ENCODE measurements at places on chromosomes 3 and 15.

DNA sequence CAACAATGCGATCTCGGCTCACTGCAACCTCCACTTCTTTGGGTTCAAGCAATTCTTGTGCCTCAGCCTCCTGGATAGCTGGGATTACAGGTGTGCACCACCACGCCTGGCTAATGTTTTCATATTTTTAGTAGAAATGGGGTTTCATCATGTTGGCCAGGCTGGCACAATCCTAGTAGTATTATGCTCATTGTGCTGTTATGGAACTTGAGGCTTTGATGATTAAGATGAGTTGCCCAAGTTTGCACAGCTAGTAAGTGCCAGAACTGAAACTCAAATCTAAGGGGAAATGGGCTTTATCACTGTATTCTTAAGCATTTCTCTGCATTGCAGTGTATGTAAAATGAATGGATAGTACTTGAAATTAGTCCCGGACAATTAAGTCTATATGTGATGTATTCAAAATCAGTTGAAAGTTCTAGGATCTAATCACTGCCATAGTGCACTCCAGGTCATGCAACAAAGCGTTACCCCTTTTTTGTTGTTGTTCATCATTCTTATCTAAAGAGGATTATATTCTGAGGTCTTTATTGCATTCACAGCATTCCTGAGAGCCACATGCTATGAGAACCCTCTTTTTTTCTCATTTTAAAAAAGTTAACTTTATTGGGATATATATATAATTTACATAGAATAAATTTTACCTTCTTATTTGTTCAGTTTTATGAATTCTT is 378.7 kb upstream of the CNTN6 start:
- no peak for DNase-seq

DNA sequence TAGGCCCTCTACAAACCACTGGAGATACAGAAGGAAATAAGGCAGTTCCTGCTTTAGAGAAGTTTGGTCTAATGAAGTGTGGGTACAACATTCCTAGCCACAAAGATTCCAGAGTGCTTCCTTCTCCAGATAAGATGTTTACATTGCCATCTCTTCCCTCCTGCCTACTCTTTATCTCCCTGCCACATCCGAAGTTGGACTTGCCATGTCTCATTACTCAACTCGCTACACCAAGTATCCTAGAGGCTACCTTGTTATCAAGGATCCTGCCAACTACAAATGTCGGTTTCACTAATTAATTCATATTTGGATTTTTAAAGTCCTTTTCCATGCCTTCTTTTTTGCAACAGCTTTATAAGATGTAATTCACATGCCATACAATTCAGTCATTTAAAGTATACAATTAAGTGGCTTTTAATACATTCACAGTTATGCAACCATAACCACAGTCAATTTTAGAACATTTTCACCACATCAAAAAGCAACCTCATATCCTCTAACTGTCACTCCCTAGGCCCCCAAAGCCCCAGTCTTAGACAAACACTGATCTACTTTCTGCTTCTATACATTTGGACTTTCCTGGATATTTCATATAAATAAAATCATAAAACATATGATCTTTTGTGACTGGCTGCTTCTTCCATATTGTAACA is 53.7 kb upstream of the CSTA start:
- DNase-seq: no peak

- DNase-seq: no peak
Observed at GRCh38 chr15:82802497-82802896, 3.4 kb downstream of the FSD2 start.

DNA sequence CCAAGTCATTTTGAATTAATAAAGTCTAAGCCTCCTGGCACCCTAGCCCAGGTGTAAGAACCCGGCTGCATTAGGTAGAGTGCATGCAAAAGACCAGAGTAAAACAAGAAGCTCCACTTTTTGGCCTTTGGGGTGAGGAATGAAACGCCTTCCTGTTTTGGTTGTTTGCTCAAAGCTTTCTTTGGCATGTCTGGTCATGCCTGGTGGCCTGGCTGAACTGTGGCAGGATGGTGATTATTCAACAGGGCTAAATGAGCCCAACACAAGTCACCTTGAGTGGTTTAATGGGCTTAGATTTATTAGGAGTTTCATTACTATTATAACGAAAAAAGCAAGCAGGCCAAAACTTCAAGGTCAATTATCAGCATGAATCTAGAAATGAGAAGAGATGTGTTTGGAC is 40.9 kb upstream of the LDHAL6B start:
- DNase-seq: no peak
